ENCODE measurements at places on chromosomes 16 and 17. TPM values are rescaled to one million over a fixed set of nuclear protein-coding genes. Genes with fewer than 3 reads are reported as not detected.

Gene ACE
- 87.8 TPM for total RNA-seq

Gene GFER
- 25.7 TPM for total RNA-seq

Gene BAHCC1
- 29.2 TPM for total RNA-seq

Gene HOXB4
- total RNA-seq: 1.8 TPM

Gene ITGB3
- total RNA-seq: 6.9 TPM

Gene TNS4
- total RNA-seq: 0.12 TPM

Gene MYH2
- total RNA-seq: 0.31 TPM

Gene EXOC7
- total RNA-seq: 138 TPM

Gene CARD14
- total RNA-seq: 6.1 TPM

Gene JPH3
- total RNA-seq: 8.3 TPM

Gene SCIMP
- 0.50 TPM for total RNA-seq

Gene SMTNL2
- 2.6 TPM for total RNA-seq

Gene STAC2
- 0.24 TPM for total RNA-seq

Gene KIAA0513
- total RNA-seq: 18.7 TPM

Gene MT1A
- total RNA-seq: 10.6 TPM

Gene PER1
- 96.0 TPM for total RNA-seq

Gene DPEP3
- 138 TPM for total RNA-seq

All from testis (tissue), 5 donors.